ENCODE measurements at places on chromosomes 11 and 22. TPM values are rescaled to one million over a fixed set of nuclear protein-coding genes. Genes with fewer than 3 reads are reported as not detected.

DNA sequence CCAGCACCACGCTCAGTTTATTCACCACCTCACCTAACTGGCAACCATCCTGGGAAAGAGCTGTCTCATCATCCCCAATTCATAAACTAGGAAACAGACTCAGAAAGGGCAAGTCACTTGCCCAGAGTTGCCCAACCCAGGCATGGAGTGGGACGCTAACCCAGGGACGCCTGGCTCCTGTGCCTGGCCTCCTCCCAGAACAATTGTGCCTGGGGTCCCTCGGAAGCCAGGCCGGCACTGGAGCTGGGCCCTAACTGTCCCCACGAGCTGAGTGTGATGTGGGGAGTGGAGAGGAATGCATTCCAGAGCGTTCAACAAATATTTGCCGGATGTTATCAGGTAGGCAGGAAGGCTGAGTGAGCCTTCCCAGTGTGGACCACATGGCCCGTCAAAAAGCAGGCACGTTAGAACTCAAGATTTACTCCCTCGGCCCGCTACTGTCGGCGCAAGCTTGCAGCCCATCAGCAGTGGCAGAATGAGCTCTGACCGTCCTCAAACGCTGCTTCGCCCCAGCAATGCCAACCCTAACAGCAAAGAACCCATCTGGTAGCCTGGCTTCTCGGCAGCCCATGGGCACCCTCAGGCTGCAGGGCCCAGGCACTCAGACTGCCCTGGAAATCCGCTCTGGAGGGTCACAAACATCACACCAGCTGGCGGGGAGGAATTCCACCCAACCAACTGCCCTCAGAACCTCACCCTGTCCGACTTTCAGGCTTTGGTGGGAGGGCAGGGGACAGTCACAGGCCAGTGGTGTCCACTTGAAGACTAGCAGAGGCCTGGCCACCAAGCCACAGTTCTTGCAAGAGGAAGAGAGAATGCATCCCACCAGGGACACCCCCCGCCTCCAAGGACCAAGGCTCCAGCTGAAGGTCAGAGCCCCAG is 35.6 kb downstream of the MYH9 start:
- DNase-seq = no peak

- no peak for DNase-seq
These were observed 46.2 kb downstream of the BLID start for GRCh38 chr11:122069707-122070360.

DNA sequence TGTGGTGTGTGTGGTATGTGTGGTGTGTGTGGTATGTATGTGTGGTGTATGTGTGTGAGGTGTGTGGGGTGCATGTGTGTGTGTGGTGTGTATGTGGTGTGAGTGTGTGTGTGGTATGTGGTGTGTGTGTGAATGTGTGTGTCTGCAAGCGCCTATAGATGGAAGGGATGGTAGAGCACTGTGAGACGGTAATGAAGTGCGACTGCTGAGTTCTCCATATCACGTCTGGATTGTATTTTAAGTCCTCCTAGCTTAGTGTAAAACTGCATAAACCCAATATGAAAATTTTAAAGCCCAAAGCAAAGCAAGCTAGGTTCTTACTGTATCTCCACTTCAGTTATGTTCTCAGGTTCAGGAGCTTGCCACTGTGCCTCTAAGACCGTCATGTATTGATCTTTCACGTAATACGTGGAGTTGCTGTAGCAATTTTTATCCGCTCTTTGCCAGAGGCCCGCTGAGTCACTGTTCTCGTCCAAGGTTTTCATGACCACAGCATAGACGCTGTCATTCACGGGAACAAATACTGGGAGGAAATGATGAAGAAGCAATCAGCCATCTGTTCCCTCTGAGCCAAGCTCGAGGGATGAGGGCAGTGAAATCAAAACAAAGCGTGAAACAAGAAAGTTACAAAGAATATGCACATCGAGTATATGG is 5.5 kb downstream of the PLET1 start:
- no peak for DNase-seq

GRCh38 chr22:37314315-37315074 is 32.2 kb downstream of the CYTH4 start:
- no peak for DNase-seq

DNA sequence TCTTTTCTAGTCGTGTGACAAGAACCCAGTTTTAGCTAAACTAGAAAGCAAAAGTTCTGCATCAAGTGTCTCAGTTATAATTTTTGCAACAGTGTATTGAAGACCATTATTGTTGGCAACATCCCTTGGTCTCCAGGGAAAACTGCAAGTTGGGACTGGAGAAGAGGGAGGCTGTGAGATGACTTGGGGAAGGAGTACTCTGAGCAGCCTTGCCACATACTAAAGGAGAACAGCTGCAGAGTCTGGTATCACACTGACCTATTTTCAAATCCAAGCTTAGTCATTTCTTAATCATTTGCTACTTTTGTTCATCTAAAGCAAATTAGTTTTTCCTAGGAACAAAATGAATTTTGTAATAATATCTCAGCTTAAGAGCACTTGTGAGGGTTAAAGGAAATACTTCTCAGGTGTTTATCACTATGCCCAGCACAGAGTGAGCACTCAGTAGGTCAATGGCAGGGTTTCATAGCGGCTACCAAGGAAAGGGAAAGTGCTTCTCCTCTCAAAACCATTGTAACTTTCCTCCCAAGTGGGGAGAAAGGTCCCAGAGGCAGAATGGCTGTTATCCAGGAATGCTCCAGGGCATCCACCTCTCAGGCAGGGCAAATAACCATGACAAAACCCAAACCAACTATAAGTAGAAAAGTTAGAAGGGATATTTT is 247.1 kb downstream of the C11orf87 start:
- DNase-seq = no peak

- DNase-seq = no peak
These were observed 8.5 kb upstream of the DENND5A start for GRCh38 chr11:9273376-9274336.

DNA sequence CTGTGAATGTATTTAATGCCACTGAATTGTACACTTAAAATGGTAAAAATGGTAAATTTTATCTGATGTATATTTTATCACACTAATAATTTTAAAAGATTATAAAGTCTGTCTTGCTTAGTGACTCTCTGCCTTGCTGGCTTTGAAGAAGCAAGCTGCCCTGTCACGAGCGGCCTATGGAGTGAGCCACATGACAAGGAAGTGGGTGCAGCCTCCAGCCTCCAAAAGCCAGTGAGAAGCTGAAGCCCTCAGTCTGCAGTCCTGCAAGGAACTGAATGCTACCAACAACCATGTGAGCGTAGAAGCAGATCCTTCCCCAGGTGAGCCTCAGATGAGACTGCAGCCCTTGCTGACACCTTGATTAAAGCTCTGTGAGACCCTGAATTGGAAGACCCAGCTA is 20.0 kb downstream of the C11orf24 start:
- no peak for DNase-seq

- no peak for DNase-seq
These were observed 13.9 kb downstream of the MUC15 start for GRCh38 chr11:26558190-26558589.

DNA sequence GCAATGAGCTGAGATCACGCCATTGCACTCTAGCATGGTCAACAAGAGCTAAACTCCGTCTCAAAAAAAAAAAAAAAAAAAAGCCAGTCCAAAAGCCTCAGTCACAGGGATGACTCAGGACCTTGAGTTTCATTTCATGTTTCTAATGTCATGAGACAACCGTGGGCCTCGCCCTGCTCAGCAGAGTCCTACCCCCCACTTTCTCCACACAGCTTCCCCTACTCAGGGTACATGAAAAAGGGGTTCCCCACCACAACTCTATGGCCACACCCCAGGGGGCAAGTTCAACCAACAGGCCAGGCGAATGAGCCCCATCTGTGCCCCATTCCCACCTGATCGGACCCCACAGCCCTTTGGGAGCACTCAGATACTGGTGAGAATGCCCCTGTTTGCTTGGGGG is 24.3 kb upstream of the ADA2 start:
- DNase-seq = no peak

DNA sequence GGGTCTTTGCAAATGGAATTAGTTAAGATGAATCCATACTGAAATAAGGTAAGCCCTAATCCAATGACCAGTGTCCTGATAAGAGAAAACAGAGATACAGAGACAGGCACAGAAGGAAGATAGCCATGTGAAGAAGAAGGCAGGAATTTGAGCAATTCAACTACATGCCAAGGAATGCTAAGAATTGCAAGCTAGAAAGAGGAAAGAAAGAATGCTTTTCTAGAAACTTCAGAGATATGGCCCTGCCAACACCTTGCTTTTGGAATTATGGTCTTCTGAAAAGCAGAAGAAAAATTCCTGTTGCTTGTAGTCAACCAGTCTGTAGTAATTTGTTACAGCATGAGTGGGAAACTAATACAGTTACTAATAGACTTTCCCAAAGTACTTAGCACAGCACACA is 111.3 kb downstream of the SLC17A6 start:
- no peak for DNase-seq

DNA sequence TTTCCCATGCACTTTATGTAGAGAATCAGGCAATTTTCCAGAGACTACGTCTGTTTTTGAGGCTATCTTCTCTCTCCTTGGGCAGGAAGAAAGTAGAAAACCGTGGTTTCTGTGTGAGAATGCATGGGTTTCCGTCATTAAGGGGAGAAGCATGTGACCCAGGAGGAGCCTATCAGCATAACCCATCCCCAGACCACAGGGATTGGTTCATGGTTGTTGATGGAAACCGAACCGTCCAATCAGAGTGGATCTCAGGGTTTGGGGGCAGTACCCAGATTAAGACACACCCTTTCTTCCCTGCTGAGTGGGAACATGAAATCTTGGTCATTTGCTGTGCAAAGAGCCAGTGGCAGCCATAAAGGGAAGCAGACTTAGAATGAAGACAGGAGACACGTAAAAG is 517.8 kb downstream of the MN1 start:
- DNase-seq = no peak

Gene POU2AF1
- 3.7 TPM for total RNA-seq

Gene OPCML
- not detected for total RNA-seq

Gene SPINDOC
- 9.3 TPM for total RNA-seq

Gene FIBIN
- total RNA-seq = 0.25 TPM

Gene TEX12
- 0.42 TPM for total RNA-seq

Gene UPK3A
- 0.32 TPM for total RNA-seq

All from colonic mucosa (tissue), 4 donors.